ENCODE measurements at places on chromosomes 11 and 22.

DNA sequence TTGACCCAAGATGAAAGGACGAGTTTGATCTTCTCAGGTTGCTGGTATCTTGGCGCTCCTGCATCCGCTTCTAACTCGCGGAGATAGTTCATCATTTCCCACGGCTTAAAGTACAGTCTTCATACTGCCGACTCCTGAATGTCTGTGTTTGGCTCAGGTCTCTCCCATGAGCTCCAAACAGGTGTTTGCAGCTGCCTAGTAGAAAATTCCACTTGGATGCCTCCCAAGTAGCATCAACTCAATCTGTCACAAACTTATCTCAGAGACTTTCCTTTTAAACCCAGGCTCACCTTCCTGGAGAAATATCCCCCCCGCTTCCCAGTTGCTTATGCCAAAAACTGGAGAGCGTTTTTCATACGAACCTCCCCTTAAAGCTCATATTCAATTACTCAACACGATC lies 986.5 kb downstream of the TBC1D22A start:
- DNase-seq = no peak

DNA sequence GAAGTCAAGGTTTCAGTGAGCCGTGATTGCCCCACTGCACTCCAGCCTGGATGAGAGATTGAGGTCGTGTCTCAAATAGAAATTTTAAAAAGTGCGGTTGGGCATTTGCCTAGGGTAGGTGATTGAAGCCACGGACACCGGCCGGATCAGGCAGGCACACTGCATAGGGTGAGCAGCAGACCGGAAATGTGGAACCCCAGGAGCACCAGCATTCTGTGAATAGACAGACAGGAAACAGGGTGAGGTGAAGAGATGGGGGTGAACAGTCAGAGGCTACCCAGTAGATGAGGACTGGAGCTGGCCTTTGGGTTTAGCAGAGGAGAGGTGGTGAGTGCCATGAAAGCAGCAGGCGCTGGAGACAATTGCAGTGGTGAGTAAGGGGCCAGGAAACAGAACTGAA lies 43.5 kb downstream of the PPFIA1 start:
- DNase-seq = no peak

DNA sequence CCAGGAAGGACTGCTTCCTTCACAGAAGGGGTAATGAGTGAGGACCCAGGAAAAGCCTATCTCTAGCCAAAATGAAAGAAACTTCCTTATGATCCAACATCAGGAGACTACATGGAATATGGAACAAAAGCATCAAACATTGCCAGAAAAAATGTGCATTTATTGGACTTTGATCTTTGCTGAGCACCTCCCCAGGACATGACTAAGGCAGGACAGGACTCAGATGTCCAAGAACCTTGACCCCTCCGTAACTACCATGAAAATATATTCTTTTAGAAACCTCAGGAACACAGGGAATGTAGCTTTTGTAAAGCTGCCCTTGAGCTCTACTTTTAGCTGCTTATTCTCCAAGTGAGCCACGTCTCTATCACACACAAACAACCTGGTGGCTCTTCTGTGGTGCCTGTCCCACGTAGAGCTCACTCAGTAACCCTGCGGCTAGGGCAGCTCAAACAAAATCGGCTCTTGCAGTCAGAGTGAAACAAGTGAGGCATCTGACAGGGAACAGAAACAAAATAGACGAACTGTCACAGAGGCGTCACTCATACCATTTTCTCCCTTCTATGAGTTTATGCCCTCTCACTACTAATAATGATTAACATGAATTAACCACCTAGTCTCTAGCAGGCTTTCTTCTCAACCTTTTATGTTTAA lies 471.5 kb upstream of the API5 start:
- no peak for DNase-seq

DNA sequence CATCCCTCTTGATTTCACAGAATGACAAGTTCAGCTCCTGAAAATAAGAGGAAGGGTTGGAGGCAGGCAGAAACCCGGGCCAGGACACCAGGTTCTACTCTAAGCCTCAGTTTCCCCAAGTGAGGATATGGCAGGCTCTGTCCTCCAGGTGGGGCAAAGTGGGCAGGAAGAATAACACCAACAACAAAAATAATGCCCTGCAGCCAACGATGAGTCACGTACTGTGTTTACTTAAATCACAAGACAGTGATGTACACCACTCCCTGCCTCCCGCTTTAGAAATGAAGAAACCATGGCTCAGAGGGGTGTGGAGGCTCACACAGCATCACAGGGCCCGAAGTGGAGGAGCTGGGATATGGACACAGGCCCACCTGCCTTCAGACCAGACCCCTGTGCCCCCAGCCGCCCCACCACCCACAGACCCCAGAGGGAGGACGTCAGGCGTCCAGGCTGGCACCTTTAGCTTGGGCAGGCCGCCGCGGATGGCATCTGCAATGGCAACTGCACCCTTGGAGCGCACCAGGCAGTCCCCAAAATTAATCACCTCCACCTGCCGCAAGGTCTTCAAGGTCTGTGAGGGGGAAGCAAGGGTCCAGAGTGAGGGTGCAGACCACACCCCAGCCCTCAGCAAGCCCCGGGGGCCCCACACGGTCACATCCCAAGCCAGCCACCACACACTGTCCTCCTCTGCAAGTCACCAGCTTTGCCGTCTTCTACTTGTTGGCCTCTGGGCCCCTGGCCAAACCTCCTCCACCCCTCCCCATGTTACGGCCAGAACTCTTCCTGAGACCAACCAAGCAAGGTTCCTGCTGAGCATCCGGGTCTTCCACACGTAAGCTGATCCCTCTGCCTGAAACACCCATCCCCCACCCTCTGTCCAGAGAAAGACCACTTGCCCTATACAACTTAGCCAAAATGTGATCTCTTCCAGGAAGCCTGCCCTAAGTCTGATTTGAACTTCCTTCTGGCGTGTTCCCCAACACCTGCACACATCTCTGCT lies 15.8 kb upstream of the CHADL start:
- DNase-seq = no peak

DNA sequence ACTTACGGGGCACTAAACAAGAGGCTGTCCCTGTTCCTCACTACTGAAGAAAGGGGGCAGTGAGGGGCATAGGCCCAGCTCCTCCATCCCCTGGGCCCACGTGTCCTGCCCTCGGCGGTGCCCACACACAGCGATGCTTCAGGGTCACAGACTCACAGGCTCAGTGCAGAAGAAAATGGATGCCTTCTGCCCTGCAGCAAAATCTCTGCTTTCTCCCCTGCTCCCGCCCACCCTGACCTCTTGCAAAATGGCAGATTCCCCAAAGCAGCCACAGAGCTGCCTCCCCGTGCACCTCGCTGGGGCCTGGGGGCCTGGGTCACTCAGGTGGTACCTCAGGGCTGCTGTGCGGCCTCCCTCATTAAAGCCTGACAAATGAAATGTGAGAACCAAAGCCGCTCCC lies 204.0 kb downstream of the DSCAML1 start:
- no peak for DNase-seq

GRCh38 chr11:7197469-7197868 lies 54.2 kb upstream of the SYT9 start:
- DNase-seq = no peak

DNA sequence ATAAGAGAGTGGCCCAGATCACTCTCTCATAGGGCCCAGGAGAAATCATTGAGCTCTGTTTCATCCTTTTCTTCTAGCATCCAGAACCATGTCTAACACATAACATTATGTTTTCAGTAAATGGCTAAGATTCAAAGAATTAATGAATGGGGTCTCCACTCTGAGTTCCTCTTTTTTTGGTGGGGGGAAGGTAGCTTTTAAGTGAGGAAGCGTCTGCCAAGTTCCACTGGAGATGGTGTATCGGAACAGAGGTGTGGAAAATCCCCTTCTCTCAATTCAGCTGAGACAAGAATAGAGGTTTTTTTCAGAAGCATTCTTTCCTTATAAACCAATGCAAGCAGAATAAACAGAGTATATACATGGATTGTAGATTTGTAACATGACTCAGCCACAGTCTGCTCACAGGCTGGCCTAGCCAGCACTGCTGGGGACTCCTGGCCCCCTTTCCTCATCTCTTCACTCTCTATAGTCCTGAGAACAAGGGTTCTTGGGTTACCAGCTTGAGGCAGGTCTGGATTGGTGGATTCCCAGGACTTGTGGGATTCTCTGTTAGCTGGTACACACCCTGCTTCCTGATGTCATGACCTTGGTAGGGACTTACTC lies 97.2 kb downstream of the TRAF6 start:
- no peak for DNase-seq

DNA sequence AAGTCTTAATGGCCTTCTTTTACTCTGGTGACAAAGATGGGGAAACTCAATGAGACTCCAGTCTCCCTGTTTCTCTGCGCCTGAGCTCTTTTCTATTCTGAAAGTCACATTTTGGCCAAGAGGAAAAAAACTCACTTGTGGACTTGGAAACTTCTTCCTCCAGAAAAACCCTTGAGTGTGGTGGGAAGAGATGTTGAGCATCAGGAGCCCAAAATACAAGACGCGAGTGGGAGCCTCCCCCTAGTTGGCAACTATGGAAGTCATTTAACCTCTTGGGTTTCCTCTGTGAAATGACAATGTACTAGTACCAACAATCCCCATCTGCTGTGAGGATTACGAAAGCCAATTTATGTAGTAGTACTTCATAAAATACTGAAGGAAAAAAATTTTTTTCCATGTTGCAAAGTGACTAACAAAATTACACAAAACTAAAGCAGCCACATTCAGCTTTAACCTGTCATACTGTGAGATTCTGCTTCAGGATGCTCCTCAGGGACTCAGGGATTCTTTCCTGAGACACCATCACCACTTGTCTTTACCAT lies 524 bp upstream of the SLC25A17 start:
- DNase-seq = no peak

- DNase-seq = no peak
Observed at GRCh38 chr11:96075532-96075959, 151.6 kb upstream of the MTMR2 start.

DNA sequence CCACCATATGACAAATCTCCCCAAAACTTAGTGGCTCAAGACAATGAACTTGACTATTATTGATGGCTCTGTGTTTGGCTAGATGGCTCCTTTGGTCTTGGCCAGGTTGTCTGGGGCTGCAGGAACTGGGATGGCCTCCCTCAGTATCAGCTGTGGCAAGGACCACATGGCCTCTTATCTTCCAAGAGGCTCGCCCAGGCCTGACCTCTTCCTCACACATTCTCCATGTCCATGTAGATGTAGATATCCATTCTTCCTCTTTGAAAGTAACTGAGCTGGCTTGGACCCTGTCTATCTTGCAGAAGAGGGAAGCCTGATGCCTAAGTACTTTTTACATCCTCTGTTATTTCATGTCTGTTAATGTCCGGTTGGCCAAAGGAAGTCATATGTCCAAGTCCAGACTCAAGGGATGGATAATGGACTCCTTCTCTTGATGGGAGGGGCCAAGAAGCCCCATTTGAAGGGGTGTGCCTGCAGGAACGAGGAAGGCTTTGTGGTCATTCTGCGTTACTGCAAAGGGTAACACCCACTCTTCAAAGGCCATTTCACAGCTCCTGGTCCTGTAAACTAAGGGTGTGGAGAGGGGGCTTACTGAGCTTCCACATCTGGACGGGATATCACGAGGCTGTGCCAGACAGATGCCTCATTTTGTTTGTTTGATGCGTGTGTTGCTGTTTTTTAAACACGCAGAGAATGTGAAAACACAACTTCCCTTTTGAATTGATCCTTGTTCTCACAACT lies 87.1 kb downstream of the GRIK4 start:
- DNase-seq = no peak

- DNase-seq = no peak
Observed at GRCh38 chr11:93249459-93250220, 51.8 kb upstream of the SLC36A4 start.

GRCh38 chr22:30261134-30261533 lies 5.5 kb downstream of the OSM start:
- no peak for DNase-seq

GRCh38 chr11:125433454-125434121 lies 62.5 kb downstream of the FEZ1 start:
- no peak for DNase-seq
